ENCODE measurements at places on chromosomes 16 and 17. TPM values are rescaled to one million over a fixed set of nuclear protein-coding genes. Genes with fewer than 3 reads are reported as not detected.

SMTNL2 gene
- not detected for total RNA-seq

DNA sequence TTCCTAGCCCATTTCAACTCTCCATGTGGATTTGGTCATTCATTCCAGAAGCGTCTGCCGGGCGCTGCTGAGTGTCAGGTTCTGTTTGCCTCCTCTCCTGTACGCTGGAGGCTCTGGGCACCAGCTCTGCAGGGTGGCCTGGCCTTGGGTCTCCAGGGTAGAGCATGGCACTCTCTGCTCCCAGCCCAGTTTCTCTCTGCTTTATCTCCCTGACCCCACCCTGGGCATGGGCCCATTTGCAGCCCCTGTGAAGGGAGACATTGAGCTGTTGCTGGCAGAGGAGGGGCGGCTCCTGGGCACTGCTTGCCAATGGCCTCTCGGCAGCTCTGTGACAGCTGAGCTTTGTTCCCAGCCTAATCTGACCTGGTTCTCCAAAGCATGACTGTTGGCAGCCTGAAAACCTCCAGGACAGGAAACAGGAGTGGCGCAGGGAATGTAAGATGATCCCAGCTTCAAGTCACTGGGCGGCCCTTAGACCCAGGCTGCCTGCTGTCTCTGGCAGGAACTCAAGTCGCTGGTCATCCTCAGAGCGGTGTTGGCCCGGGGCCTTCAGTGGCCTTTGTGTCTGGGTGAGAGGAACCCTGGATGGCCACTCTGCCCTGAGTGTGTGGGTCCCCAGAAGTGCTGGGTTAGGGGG is 146.8 kb downstream of the SEC14L1 start:
- peak; percentile 97 for DNase-seq

- DNase-seq = no peak
Measured at GRCh38 chr17:10735251-10735650, 5.4 kb upstream of the TMEM220 start.

GRCh38 chr17:75135452-75135851 is 3.9 kb upstream of the NT5C start:
- no peak for DNase-seq
